ENCODE measurements at places on chromosomes 2 and 18.

GRCh38 chr2:65158557-65158956, 28.7 kb upstream of the RAB1A start:
- H3K4me3 ChIP-seq: no peak overlapping the region
- peaks cover 16% of the 10 kb centered on the region for H3K4me1 ChIP-seq
- H3K36me3 ChIP-seq: no peaks in the 10 kb centered on the region
- no peak overlapping the region for H3K27ac ChIP-seq
- H3K27me3 ChIP-seq: no peaks in the 10 kb centered on the region

DNA sequence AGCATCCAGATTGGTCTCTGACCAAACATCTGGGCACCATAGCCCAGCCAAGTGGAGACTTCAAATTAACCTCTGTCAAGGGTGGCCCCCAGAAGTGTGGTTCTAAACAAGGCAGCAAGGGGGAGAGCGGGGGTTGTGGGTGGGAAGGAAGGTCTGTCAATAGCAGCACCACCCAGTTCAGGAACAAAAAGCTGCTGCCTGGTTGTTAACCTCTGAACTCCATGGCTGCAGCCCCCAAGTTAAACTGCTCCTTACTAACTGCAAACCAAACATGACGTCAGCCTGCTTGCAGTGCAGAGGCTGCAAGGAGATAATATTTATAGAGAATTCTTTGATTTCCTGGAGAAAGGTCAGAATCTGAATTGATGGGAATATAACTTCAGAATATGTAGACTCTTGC, 76.5 kb downstream of the ARL4C start:
- DNase-seq: no peak
- no peaks in the 10 kb centered on the region for H3K36me3 ChIP-seq
- peaks cover 46% of the 10 kb centered on the region for H3K4me1 ChIP-seq
- H3K27me3 ChIP-seq: no peaks in the 10 kb centered on the region
- H3K4me3 ChIP-seq: no peak overlapping the region

DNA sequence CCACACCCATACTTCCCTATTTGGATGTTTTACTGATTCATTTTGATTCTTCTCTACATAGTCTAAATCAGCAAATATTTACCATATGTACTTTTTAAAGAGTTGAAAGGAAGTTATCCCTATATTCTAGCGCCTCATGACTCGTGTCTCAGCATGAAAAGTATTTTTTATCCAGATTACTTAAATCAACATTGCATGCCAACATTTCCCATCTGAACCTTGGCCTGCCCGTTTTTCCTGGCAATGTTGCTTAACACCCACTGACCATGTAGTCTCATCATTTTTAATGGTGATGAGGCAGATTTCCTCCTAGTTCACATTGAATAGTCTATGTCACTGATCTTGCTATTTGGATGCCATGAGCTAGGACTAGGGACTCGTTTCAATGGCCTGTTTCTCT, 13.2 kb upstream of the SCYGR5 start:
- peaks cover 22% of the 10 kb centered on the region for H3K4me1 ChIP-seq
- no peaks in the 10 kb centered on the region for H3K36me3 ChIP-seq
- no peak overlapping the region for H3K4me3 ChIP-seq
- H3K27ac ChIP-seq: peak overlapping the region; percentile 53
- H3K27me3 ChIP-seq: no peaks in the 10 kb centered on the region

DNA sequence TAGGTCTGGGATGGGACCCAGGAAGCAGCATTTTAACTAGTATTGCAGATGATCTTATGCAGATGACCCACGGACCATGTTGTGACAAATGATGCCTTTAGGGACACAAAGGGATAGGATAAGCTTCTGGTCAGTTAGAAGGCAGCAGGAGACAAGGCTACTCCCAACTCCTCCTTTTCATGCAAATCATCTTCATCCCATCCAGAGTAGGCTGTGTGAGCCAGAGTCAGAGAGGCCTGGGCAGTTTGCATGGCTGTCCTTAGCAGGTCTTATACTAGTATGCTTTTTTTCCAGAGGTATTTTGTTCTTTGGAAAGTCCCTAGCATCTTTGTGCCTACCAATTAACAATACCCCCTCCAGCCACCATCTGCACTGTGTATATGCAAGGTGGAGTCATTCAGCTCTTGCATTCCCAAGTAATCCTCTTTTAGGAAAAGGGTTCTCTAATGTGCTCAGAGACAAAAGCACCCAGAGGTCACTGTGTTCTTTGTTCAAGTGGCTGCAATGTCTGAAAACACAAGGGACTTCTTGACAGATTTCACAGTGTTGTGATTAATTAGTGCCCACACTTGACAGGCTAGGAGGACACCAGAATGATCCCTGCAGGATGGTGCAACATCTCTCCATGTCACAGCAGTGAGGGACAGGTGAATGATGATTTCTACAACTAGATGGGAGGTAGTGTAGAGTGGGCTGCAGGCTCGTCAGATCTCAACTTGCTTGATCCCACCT, 225.8 kb downstream of the NCKAP5 start:
- no peaks in the 10 kb centered on the region for H3K36me3 ChIP-seq
- no peak overlapping the region for H3K4me3 ChIP-seq
- H3K27ac ChIP-seq: no peak overlapping the region
- H3K4me1 ChIP-seq: no peaks in the 10 kb centered on the region
- H3K27me3 ChIP-seq: no peaks in the 10 kb centered on the region

GRCh38 chr18:2100694-2101213, 470.6 kb downstream of the METTL4 start:
- no peaks in the 10 kb centered on the region for H3K36me3 ChIP-seq
- H3K4me1 ChIP-seq: 0 out of 2 replicates have a peak, but pooled peaks cover 4% of the 10 kb centered on the region
- no peak overlapping the region for H3K4me3 ChIP-seq

DNA sequence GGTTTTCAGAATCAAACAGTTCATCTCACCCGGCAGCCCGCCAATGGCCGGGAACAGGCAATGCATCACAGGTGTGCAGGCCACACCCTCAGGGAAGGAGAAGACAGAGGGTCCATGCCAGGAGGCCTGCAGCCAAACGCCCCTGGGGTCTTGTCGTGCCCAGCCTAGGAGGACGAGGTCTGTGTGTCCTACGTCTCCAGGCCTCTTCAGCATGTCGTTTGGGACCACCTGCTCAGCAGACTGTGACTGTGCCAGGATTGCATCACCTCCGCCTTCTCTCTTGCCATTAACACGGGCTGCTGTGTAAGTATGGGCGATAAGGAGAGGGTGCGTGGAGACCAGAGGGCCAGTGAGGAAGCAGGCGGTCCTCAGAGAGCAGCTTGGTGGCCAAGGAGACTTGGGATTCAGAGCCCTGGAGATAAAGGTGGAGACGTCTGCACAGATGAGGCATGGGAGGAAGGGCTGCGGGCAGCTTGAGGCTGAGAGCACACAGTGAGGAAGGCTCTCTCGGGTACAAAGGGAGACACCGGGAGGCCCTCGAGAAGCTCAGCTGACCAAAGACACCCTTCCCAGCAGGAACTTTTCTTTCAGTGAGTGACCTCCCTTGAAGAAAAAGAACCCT, 37.4 kb upstream of the KLHL29 start:
- DNase-seq: no peak
- no peaks in the 10 kb centered on the region for H3K4me1 ChIP-seq
- H3K27ac ChIP-seq: no peak overlapping the region
- H3K36me3 ChIP-seq: no peaks in the 10 kb centered on the region
- no peak overlapping the region for H3K4me3 ChIP-seq

Measured in Caco-2 (cell line).